ENCODE measurements at places on chromosomes 1 and 21.

GRCh38 chr1:166490437-166490991 lies 323.7 kb upstream of the FAM78B start:
- no peak for DNase-seq

GRCh38 chr1:18556364-18556763 lies 74.3 kb upstream of the PAX7 start:
- peak; percentile 7 for DNase-seq

- no peak for DNase-seq
Observed at GRCh38 chr1:78237364-78237916, 191.7 kb downstream of the GIPC2 start.

DNA sequence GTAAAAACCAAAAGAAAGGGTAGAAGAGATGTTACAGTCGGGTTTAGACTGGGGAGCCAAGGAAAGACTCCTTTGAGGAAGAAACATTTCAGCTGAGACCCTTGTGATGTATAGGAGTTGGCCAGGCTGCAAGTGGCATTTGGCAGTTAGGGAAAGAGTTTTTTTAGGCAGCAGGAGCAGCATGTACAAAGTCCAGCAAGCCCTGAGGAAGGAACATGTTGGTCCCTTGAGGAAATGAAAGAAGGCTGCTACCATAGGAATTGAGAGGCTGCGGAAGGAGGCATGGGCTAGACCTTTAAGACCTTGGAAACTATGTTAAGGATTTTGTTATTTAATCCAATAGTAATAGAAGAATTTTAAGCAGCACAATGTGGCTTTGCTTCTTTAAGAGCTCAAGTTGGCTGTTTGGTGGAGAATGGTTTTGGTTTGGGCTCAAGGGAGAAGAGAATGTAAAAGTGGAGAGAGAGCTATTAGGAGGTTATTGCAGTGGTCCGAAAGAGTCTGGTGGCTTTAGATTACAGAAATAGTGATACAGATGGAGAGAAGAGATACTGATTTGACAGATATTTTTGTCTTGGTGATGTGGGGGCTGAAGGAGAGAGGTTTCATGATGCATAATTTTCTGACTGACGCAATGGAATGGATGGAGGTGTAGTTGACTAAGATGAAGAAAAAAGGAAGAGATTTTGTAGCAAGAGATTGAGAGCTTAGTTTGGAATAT lies 26.6 kb downstream of the SMAP2 start:
- DNase-seq = no peak

- DNase-seq = no peak
Observed at GRCh38 chr1:172838680-172839313, 179.9 kb downstream of the FASLG start.

- no peak for DNase-seq
Observed at GRCh38 chr1:168706391-168706992, 22.5 kb downstream of the DPT start.

- DNase-seq = no peak
Observed at GRCh38 chr1:209999005-209999404, 61.0 kb downstream of the SYT14 start.

DNA sequence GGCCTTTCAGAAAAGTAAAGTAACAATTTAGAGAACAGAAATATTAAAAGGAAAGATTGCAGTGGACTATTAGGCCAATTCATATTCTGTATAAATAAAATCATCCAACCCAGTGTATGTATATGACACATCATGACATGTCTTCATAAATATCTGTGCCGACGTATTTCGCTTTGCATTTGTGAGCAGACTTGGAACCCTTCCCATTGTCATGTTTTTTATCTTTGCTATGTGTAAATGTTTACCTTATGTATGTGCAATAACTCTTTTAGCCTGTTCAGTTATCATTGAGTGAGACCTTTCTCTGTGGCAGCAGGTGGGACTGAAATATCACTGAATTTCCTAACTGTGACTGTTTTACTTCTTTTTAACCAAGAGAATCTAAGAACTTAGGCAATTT lies 58.0 kb upstream of the FAM3B start:
- peak; percentile 30 for DNase-seq

DNA sequence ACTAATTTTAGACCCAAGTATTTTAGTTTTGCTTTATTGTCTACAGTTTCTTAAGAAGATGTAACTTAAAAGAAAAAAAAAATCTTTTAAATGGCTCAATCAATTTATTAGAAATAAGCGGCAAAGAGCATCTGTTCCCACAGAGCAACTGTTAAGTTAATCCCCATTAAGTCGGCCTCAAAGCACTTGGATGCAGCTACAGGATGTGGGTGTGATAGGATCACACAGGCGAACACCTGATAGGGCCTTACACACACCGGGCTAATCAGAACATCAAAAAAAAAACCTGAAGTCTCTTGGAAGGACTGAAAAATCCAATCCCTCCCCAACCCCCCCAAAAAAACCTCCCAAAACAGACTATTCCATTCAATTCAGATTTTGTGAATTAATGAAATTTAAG lies 23.0 kb downstream of the APP start:
- no peak for DNase-seq

DNA sequence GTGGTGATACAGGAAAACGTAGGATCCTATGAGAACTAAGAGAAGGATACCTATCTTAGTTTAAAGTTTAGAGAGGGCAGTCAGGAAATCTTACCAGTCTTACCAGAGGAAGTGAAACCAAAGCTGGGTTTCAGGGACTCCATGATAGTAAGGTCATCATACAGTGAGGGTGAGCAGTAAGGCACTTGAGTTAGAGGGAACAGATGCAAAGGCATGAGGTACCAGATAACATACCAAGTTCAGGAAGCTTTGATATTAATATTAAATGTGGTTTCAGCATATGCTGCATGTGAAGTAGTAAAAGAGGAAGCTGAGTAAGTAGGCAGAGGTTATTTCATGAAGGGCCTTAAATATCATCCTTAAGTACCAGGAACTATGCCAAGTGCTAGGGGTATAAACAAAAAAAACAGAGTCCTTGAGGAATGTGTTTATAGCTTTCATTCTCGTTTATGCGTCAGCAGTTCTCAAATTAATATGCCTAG lies 16.9 kb downstream of the ATG4C start:
- peak; percentile 42 for DNase-seq

DNA sequence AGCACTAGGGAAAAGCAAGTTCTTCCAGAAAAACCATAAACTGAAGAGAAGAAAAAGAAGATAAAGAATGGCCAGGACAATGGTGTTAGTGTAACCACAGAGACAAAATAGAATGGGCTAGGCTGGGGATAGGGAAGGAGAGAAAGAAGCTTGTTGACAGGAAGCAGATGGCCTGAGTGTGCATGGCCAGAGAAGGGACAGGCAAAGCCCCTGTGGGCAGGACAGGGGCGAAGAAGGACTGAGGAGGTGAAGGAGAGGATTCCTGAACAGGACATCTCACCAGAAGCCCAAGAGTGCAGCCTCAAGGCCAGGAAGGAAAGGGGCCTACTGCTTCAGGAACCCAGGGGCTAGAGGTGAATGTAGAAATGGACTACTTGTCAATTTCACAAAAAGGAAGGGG lies 29.3 kb downstream of the IQGAP3 start:
- no peak for DNase-seq
